ENCODE measurements at places on chromosomes 5 and 9. TPM values are rescaled to one million over a fixed set of nuclear protein-coding genes. Genes with fewer than 3 reads are reported as not detected.

TMEM267 gene
- total RNA-seq, result 9.5 TPM

GRCh38 chr9:3514786-3515185 is 11.0 kb downstream of the RFX3 start:
- no peak overlapping the region for H3K4me3 ChIP-seq
- H3K27me3 ChIP-seq, result no peaks in the 10 kb centered on the region
- no peak for DNase-seq
- H3K4me1 ChIP-seq, result peaks cover 3% of the 10 kb centered on the region
- H3K27ac ChIP-seq, result no peak overlapping the region

GRCh38 chr9:124771021-124771866 is at the start of gene NR6A1:
TSS of gene NR6A1 (minus strand) at chr9:124771311.
- H3K27ac ChIP-seq, result no peak within 1 kb of the TSS
- H3K4me1 ChIP-seq, result peaks cover 8% of the 10 kb centered on the region
- peaks cover 13% of the 10 kb centered on the region for H3K27me3 ChIP-seq
- DNase-seq, result peak; percentile 84
- no peaks in the 10 kb centered on the region for H3K36me3 ChIP-seq

ARID3C gene
- not detected for total RNA-seq

LMBRD2 gene
- 9.5 TPM for total RNA-seq

- DNase-seq, result no peak
- no peaks in the 10 kb centered on the region for H3K27me3 ChIP-seq
- H3K4me1 ChIP-seq, result no peaks in the 10 kb centered on the region
- H3K4me3 ChIP-seq, result no peak overlapping the region
- H3K36me3 ChIP-seq, result no peaks in the 10 kb centered on the region
- H3K27ac ChIP-seq, result no peak overlapping the region
These were observed 17.9 kb downstream of the SLCO4C1 start for GRCh38 chr5:102278231-102278630.

SURF6 gene
- total RNA-seq, result 46.1 TPM

GRCh38 chr5:16674750-16675149 is 58.0 kb upstream of the RETREG1 start:
- DNase-seq, result no peak
- H3K36me3 ChIP-seq, result no peaks in the 10 kb centered on the region
- no peak overlapping the region for H3K27ac ChIP-seq
- no peak overlapping the region for H3K4me3 ChIP-seq
- no peaks in the 10 kb centered on the region for H3K27me3 ChIP-seq

Data from thoracic aorta (tissue), 2 donors.